SIG-M5 (cell line): ENCODE measurements at places on chromosomes 1 and 21.
A peak's percentile ranks its signal among the peaks of the same experiment; 100 is the strongest.

DNA sequence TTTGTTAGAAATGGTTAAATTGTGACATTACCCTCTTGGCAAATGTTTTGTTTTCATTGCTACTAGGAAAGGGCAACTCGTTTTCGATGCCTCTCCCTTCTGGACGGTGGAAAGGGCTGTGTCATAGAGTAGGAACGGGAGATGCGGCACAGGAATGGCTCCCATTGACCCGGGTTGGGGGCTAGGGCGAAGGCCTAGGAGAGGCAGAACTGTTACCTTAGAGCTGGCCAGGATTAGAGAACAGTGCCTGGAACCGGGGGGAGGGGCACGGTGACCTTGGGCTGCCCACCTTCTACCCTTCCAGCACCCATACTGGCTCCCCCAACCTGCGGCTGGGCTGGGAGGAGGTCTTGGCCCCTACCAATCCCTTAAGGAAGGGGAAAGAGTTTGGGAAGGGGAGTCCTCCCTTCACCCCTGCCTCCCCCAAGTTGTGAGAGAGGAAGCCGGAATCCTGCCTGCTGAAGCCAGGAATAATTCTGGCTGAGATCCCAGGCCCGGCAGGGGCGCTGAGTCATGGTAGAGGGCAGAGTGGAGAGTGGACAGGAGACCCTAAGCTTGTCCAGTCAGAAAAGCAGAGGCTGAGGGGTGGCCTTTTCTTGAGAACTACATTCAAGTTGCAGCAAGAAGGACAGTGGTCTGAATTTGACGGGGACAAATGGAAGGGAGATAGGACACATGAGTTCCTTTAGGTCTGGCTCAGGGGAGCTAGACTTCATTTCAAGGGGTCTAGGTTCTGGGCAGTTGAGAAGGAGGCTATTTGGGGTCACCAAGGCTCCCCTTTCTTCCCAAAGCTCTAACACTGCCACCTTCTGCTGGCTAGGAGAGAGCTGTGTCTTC lies 8.2 kb downstream of the LMNA start:
- DNase-seq = no peak

- no peak for DNase-seq
These were observed 30.8 kb downstream of the CAPZB start for GRCh38 chr1:19454265-19455146.

DNA sequence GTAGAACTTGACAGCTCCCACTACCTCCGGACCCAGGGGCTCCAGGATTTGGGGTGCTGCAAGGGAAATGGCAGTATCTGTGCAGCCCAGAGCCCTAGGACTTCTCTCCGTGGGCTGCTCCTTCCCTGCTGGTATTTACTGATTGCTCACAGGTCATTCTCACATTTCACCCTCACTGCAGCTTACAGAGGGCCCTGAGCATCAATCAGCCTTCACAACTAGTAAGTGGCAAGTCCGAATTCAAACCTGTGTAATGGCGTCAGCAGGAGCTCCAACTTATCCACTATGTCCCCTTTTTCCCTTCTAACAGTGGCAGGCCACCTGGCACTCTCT lies 32.4 kb downstream of the PIK3C2B start:
- no peak for DNase-seq

DNA sequence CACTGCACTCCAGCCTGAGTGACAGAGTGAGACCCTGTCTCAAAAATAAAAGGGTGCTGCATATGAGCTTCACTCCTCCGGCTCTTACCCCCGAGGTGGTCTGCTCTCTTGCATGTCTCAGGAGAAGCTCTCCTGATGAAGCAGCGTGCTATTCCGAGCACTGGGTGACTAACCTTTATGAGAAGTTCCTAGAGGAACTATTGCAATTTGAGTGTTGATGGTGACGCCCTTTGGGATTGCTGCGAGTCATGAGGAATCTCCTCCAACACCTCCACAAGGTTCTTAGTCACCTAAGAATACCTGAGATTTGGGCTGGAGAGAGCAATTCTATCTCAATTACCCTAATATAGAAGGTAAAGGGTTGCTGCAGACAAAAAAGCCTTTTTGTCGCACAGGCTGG lies 40.8 kb upstream of the TINAGL1 start:
- DNase-seq = no peak

DNA sequence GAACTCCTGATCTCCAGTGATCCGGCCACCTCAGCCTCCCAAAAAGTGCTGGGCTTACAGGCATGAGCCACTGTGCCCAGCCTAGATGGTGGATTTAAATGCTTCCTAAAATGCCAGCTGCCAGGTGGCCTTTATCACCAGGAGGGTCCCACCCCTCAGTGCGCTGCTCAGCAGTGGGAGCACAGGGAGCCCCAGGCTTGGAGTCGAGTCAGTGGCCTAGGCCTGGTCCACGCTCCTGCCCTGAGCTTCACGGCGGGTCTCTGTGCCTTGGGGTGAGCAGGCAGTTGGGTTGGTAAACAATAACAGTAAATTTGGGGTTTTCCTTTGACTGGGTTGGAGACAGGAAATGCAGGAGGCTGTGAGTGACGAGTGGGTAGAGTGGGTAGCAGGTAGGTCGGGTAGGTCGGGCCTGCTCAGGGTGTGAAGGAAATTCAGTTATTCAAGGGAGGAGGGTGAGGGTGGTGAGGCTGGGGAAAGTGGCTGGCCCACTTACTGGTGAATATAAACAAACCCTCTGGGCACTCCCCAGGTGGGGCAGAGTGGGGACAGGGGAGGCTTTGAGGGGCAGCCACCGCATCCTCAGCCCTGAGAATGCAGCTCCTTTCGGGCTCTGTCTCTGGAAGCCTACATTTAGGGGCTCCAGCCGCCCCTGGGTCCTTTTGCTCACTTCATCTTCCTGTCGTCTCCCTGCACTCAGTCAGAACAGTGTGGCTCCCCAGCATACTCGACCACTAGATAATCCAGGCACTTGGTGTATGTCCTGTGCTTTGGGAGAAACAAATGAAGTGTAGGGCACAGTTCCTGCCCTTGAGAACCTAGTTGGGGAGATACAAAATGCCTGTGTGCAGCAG lies 33.5 kb upstream of the IL19 start:
- DNase-seq = no peak

GRCh38 chr1:212124690-212125582 lies 89.4 kb downstream of the DTL start:
- DNase-seq = no peak

DNA sequence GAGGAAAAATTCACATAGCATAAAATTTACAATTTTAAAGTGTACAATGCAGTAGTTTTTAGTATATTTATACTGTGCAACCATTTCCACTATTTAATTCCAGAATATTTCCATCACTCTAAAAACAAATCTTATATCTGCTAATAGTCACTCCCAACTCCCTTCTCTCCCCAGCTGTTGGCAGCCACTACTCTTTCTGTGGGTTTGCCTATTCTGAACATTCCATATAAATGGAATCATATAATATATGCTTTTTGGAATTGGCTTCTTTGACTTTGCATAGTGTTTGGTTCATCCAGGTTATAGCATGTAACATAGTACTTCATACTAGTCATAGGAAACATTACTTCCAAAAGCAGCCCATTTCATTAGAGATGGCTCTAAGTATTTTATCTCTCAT lies 25.0 kb upstream of the TMEM39B start:
- no peak for DNase-seq

- DNase-seq = no peak
These were observed 133.5 kb downstream of the HMGB4 start for GRCh38 chr1:33997127-33998036.

DNA sequence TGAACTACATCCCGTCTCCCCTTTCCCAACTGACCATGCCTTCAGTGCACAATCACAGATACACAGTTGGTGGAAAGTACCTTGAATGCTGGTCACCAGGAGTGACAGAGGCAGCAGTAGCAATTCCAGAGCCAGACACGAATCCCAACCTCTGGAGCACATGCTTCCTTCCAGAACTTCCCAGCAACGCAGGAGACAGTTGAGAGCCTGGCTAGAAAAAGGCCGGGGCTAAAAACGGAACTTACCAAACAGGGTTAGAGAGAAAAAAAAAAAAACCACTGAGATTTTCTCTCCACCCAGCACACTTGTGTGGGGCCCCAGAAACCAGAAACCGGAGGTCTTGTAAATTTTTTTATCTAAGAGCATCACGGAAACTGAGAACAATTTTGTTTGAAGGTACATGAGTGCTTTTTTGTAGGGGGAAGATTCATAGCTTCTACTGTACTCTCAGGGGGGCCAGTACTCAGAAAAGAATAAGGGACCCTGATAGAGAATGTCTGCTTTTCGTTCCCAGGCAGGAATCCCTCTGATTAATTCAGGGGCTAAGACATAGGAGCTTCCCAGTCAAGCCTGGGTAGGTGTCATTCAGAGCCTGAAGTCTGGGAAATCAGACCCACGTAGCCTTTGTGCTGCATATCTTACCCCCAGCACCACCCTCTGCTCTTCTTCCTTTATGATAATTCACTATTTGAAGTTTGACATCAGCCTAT lies at the start of gene CD48:
TSS of gene CD48 (minus strand) at position 221 of the 710 bp plus-strand sequence. CDS start at position 162, 59 bp downstream.
- DNase-seq = peak; percentile 41

DNA sequence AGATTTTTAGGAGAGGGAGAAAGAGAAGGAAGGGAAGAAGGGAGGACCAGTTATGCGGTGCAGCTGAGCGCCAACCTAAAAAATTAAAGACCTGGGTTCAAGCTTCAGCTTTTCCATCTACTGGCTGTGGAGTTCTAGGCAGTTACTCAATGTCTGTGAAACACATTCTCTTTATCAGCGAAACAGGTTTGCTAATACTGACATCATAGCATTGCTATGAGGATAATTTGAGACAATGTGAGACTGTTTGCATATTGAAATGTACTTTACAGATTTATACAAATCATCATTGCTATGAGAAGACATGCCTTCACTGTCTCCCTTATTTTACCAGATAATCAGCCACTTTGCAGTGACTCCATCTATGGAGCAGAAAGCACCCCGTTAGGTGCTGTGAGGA lies 222.9 kb upstream of the SGIP1 start:
- no peak for DNase-seq

GRCh38 chr21:34687065-34687464 lies 18.3 kb downstream of the CLIC6 start:
- DNase-seq = no peak

GRCh38 chr21:39007532-39007931 lies 175.7 kb downstream of the PSMG1 start:
- DNase-seq = no peak

DNA sequence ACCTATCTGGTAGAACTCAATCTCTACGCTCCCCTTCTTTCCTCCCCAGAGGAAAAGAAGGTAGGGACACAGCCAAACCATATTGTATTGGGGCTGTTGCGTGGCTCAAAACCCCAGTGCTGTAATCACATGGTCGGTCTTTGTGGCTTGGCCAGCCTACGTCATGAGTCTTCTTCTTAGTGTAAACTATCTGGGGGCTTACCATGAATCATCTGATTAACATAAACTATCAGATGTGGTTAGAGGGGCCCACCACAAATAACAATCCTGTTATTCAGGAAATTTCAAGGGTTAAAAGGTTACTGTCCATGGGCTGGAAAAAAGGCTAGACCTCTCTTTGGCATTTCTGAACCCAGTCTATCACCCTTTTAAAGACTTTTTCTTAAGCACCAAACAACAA lies 49.5 kb upstream of the GPR52 start:
- no peak for DNase-seq

DNA sequence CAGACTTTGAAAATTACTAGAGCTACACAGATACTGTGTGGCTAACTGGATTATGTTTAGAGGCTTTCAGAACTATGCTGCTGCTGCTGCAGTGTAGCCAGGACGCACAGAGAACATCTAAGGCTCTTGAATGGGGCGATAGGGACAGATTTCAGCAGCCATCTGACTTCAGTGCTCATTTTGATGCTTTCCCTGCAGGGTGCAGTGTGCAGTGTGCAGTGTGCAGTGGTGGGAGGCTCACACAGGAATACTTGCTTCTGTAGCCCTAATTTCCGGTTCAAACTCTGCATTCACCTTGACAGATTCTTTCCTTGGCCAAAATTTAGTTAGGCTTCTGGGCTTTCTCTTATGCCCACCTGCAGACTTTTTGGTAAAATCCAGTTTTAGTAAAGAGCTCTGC lies 7.7 kb downstream of the METTL18 start:
- no peak for DNase-seq

DNA sequence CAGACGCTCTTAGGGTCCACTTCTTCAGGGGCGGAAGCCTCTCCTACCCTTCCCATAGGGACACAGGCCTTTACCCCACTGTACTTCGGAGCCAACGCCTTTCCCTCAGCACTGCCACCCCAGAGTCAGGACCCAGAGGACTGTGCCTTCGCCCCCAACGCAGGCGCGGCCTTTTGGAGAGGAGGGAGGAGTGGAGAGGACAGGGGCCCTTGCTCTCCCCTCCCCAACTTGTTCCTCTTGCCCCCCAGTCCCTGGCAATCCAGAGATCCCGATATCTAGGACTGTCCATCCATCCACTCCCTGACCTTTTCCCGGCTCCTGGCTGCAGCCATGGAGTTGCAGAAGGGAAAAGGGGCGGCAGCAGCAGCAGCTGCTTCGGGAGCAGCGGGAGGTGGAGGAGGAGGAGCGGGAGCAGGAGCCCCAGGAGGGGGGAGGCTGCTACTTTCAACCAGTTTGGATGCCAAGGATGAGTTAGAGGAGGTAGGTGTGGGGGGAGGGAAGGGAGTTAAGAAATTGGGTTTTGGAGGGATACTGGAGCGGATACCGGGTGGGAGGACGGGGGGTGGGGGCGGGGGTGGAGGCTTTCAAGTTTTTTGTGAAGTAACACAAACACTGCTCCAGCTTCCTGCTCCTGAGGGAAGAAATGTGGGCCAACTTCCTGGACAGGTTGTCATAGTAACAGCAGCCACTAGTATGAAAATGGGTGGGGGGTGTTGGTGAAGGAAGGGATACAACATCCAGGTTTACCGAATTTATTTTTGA lies 636 bp downstream of the INTS3 start:
- DNase-seq = no peak

DNA sequence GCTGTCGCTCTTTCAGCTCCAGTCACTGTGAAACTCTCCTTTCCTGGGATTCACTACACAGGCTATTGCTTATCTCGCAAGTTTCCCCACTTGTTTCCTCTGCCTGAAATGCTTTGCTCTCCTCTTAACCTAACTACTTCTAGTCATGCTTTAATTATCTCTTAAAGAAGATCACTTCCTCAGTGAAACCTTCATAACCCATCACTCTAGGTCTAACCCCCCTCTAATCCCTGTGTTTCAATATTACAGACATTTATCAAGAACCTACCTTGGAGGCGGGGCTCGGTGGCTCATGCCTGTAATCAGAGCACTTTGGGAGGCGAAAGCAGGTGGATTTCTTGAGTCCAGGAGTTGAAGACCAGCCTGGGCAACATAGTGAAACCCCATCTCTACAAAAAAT lies 16.7 kb upstream of the ZNF644 start:
- no peak for DNase-seq

- no peak for DNase-seq
These were observed 9.5 kb downstream of the SLC45A3 start for GRCh38 chr1:205670611-205671430.

- DNase-seq = no peak
These were observed 24.5 kb downstream of the PPFIA4 start for GRCh38 chr1:203050826-203051225.

- no peak for DNase-seq
These were observed 16.8 kb downstream of the RIPK4 start for GRCh38 chr21:41750051-41750450.

- no peak for DNase-seq
These were observed 259.4 kb downstream of the FAF1 start for GRCh38 chr1:50700621-50701020.

- no peak for DNase-seq
These were observed 159.2 kb downstream of the DYRK1A start for GRCh38 chr21:37525810-37526209.

- DNase-seq = no peak
These were observed 80.0 kb downstream of the VWA5B1 start for GRCh38 chr1:20370698-20371097.
